ENCODE measurements at places on chromosomes 7 and 10.

- no peak for DNase-seq
Measured at GRCh38 chr10:84562592-84562991, 234.2 kb downstream of the CCSER2 start.

- DNase-seq: peak; percentile 49
Measured at GRCh38 chr10:110279407-110279986, 25.2 kb downstream of the SMNDC1 start.

GRCh38 chr7:109901926-109902325 lies 1189.0 kb upstream of the LRRN3 start:
- no peak for DNase-seq

- no peak for DNase-seq
Measured at GRCh38 chr10:75051308-75051707, 60.1 kb upstream of the SAMD8 start.

- no peak for DNase-seq
Measured at GRCh38 chr10:76942628-76943416, 694.8 kb downstream of the KCNMA1 start.

DNA sequence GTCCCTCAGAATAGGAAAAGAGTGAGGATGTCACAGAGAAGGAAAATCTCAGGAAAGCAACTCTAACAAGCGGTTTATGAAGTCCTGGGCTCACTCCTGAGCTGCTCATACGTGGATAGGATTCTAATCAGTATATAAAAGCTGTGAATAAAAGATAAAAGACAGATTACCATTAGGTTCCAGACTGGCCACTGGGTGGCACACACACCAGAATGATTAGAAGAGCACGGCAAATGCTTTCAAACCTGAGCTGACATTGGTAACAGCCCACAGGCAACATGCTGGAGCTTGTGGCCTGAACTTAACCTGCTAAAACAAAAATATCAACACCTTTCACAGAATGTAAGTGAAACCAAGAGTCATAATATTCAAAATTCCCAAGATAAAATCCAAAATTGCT lies 370.8 kb downstream of the GRID1 start:
- no peak for DNase-seq

DNA sequence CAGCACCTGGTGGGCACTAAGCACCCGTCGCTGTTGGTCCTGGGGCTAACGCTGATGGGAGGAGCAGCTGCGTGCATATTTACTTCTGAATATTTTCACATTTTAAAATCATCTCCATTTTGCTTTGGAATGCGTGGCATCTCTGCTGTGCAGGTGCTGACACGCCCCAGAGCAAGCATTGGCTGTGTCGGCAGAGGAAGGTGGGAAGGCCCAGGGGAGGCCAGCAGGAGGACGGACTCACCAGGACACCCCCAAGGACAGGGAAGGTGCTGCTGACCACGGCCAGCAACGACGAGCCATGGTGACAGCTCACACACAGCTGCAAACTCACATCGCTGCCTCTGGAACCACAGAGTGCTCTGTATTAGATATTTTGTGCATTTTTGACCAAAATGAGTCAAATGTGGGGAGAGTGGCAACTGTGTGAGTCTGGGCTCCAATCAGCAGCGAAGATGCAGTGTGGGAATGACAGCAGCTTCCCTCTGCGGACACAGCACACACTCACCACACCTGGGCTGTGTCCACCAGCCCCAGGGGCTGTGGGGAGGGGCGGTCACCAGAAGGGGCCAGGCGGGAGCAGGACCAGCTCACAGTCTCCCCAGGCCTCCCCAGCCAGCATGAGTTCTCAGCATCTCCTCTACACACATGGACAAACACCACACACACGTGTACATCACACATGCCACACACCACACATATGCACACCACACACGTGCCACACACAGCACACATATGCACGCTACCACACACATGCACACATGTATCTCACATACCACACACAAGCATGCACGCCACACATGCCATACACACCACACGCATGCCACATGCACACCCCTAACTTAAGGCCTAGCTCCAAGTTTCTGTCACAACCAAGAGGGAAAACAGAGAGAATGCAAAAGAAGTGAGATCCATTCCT lies 58.2 kb downstream of the PTPRN2 start:
- DNase-seq: no peak

GRCh38 chr10:4176500-4177281 lies 391.7 kb upstream of the KLF6 start:
- DNase-seq: no peak

GRCh38 chr7:98509836-98510235 lies 107.2 kb upstream of the NPTX2 start:
- DNase-seq: no peak

Data from amniotic stem cell (primary cell).